ENCODE measurements at places on chromosomes 7 and 10. TPM values are rescaled to one million over a fixed set of nuclear protein-coding genes. Genes with fewer than 3 reads are reported as not detected.

- H3K4me1 ChIP-seq, result no peaks in the 10 kb centered on the region
- no peaks in the 10 kb centered on the region for H3K36me3 ChIP-seq
- no peaks in the 10 kb centered on the region for H3K27me3 ChIP-seq
- no peak overlapping the region for H3K4me3 ChIP-seq
- DNase-seq, result no peak
Observed at GRCh38 chr10:131436458-131436857, 124.9 kb upstream of the TCERG1L start.

GRCh38 chr10:125694883-125695282 is 11.9 kb upstream of the TEX36 start:
- no peaks in the 10 kb centered on the region for H3K36me3 ChIP-seq
- H3K4me1 ChIP-seq, result peaks cover 3% of the 10 kb centered on the region
- no peak overlapping the region for H3K27ac ChIP-seq
- H3K27me3 ChIP-seq, result no peaks in the 10 kb centered on the region
- no peak for DNase-seq

GRCh38 chr10:6400821-6401465 is 179.1 kb downstream of the PRKCQ start:
- 0 out of 2 replicates have a peak, but pooled peaks cover 4% of the 10 kb centered on the region for H3K4me1 ChIP-seq
- no peak overlapping the region for H3K4me3 ChIP-seq
- H3K27ac ChIP-seq, result peak overlapping the region; percentile 87
- 0 out of 2 replicates have a peak, but pooled peaks cover 1% of the 10 kb centered on the region for H3K27me3 ChIP-seq
- no peak for DNase-seq

GRCh38 chr7:89160107-89160506 is 364.6 kb upstream of the TEX47 start:
- no peaks in the 10 kb centered on the region for H3K27me3 ChIP-seq
- no peak for DNase-seq
- H3K27ac ChIP-seq, result no peak overlapping the region
- H3K4me3 ChIP-seq, result no peak overlapping the region
- H3K36me3 ChIP-seq, result no peaks in the 10 kb centered on the region

GRCh38 chr7:102287111-102287980 is 678 bp downstream of the SH2B2 start:
- DNase-seq, result no peak
- no peak overlapping the region for H3K27ac ChIP-seq
- peak overlapping the region; percentile 99 for H3K4me3 ChIP-seq
- H3K4me1 ChIP-seq, result peaks cover 3% of the 10 kb centered on the region
- no peaks in the 10 kb centered on the region for H3K36me3 ChIP-seq
- H3K27me3 ChIP-seq, result no peaks in the 10 kb centered on the region

GRCh38 chr7:69334701-69335100 is 263.6 kb upstream of the AUTS2 start:
- no peaks in the 10 kb centered on the region for H3K4me1 ChIP-seq
- no peaks in the 10 kb centered on the region for H3K36me3 ChIP-seq
- no peak overlapping the region for H3K4me3 ChIP-seq
- no peak for DNase-seq

DNA sequence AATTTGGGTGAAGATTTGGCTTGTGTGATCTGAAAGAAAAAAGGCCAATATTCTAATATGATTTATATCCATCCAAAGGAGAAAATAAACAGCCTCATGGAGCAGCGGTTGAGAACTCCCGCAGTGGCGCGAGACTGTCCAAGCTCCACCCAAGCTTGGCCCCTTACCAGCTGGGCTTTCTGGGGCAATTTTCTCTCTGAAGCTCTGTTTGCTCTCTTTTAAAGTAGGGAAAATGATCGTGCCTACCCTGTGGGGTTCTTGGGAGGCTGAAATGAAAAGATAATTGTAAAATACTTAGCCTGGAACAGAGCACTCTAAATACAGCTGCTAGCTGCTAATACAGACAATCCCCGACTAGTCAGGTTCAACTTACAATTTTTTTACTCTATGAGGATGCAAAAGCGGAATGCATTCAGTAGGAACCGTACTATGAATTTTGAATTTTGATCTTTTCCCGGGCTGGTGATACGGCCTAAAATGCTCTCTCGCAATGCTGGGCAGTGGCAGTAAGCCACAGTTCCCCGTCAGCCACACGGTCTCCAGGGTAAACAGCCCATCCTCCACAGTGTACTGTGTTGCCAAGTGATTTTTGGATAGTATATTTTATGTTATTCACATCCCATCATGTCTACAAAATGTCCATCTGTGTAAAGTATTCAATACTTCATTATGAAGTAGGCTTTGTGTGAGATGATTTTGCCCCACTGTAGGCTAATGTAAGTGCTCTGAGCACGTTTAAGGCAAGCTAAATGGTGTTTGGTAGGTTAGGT is 137.7 kb downstream of the CHN2 start:
- H3K4me1 ChIP-seq, result peaks cover 38% of the 10 kb centered on the region
- no peak overlapping the region for H3K27ac ChIP-seq
- DNase-seq, result no peak
- no peak overlapping the region for H3K4me3 ChIP-seq
- H3K36me3 ChIP-seq, result no peaks in the 10 kb centered on the region

- no peak overlapping the region for H3K4me3 ChIP-seq
- no peak overlapping the region for H3K27ac ChIP-seq
- no peaks in the 10 kb centered on the region for H3K36me3 ChIP-seq
Observed at GRCh38 chr10:128624656-128625530, 498.7 kb upstream of the MKI67 start.

DNA sequence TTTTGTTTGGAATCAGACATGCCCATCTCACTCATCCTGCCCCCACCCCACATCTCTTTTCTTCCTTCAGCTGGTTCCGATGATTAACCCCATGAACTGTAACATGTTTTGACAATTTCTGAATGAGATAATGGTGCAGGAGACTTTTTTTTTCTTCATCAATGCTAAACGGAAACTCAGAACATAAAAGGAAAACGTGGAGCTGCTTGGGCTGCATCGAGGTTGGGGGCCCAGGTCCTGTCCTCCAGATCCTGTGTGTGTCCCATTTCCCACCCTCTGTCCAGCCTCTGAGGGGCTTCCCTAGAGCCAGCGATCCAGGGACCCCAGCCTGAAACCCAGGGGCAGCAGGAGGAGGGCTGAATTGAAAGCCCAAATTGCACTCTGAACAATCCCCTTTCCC is 263.8 kb upstream of the GRB10 start:
- H3K27ac ChIP-seq, result peak overlapping the region; percentile 97
- H3K27me3 ChIP-seq, result no peaks in the 10 kb centered on the region
- H3K4me3 ChIP-seq, result no peak overlapping the region

DNA sequence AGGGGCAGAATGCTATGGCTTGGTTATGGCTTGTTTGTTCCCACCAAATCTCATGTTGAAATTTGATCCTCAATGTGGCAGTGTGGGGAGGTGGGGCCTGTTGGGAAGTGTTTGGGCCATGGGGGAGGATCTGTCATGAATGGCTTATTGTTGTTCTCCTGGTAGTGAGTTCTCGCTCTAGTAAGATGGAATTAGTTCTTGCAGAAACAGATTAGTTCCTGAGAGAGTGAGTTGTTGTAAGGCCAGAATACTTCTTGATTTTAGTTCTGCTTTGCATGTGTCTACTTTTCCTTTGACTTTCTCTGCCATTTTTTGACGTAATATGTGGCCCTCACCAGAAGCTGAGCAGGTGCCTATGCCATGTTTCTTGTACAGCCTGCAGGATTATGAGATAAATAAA is 188.2 kb downstream of the KIF20B start:
- no peak for DNase-seq
- no peaks in the 10 kb centered on the region for H3K36me3 ChIP-seq
- no peak overlapping the region for H3K4me3 ChIP-seq
- no peaks in the 10 kb centered on the region for H3K27me3 ChIP-seq
- no peak overlapping the region for H3K27ac ChIP-seq

- DNase-seq, result no peak
- H3K36me3 ChIP-seq, result no peaks in the 10 kb centered on the region
- H3K4me1 ChIP-seq, result no peaks in the 10 kb centered on the region
- no peaks in the 10 kb centered on the region for H3K27me3 ChIP-seq
- no peak overlapping the region for H3K27ac ChIP-seq
Observed at GRCh38 chr7:126702242-126703016, 550.3 kb downstream of the GRM8 start.

Gene DAGLB
- 32.6 TPM for total RNA-seq

Gene ANKRD7
- total RNA-seq, result not detected

Gene TMEM139
- total RNA-seq, result 26.2 TPM

Gene ELFN1
- 2.3 TPM for total RNA-seq

Gene CCNY
- 122 TPM for total RNA-seq

Gene PNLIPRP2
- total RNA-seq, result 1.00 TPM

Gene CPA5
- total RNA-seq, result not detected

Gene EIF4EBP2
- total RNA-seq, result 168 TPM

Measured in Caco-2 (cell line).